ENCODE measurements at places on chromosomes 11 and 22.

DNA sequence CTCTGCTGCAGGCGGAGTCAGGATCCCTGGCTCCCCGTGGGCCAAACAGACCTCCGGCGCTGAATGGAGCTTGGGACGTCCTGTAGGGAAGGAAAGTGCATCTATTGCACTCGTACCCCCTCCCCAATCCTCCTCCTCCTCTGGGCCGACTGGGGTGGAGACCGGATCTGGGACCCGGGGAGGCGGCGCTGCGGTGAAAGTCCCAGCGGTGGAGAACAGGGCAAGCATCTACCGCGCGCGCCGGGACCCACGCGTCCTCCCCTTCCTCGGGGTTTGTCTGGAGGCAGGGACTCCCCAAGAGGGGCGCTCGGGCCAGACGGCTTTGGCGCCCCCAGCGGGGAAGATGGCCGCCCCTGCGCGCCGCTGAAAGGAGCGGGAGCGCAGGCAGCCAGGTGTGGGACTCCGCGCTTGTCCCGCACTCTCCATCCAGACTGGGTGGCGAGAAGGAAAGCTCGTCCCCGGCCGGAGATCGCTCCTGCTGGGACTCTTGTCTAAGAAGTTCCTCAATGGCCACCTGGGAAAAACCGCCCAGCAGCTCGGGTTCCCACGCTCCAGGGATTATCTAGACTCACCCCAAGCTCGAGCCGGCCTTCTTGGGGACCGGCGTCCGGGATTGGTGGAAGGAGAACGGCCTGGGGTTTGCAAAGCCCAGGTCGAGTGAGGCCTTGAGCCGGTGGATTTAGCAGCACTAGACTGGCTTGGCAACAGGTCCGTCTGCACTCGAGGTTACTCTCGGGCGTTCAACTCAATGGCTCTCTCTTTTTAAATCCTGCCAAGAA is 718 bp downstream of the FADS2 start:
- DNase-seq = no peak

DNA sequence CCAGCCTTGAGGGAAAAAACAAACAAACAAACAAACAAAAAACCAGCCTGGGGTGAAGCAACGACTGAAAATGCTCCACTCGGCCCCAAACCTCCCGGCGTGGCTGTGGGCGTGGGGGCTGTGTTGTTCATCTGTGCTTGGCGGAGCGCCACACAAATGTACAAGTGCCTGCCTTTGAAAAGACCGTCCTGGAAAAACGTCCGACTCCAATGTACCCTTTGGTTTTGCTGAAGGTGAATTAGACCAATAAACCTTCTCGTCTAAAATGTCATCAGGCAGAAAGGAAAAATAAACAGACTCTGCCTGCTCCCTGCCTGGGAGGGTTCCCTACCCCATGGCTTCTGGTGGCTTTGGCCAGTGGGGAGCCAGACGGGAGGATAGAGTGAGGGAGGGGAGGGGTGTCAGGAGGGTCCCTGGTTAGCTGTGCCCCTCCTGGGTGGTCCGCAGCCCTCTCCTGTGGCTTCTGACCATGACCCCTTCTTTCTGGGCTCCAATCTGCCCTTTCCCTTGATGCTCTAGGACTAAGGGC is 93.9 kb downstream of the TRMU start:
- DNase-seq = no peak

DNA sequence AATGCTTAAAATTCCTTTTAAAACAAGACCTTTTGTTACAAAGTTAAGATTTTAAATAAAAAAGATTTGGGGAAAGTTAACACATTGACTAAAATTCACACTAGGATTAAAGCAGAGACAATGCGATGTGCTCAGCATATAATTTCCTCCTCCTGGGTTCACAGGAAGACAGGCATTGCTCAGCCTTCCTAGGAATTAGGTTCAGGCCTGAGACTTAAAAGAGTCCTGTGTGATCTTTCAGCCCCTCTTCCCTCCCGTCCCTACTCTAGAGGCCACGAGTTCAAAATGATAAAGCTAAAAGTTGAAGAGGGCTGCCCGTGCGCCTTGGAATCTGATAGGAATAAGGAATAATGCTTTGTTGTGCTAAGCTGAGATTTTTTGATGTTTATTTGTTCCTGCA is 218.6 kb downstream of the KIRREL3 start:
- no peak for DNase-seq

- no peak for DNase-seq
Measured at GRCh38 chr22:47163856-47164513, 401.5 kb downstream of the TBC1D22A start.

GRCh38 chr11:47607380-47607779 is 13.2 kb upstream of the C1QTNF4 start:
- peak; percentile 68 for DNase-seq

GRCh38 chr22:41841085-41841712 is 8.3 kb downstream of the SREBF2 start:
- no peak for DNase-seq

- DNase-seq = no peak
Measured at GRCh38 chr22:24503843-24504338, 8.8 kb downstream of the UPB1 start.

DNA sequence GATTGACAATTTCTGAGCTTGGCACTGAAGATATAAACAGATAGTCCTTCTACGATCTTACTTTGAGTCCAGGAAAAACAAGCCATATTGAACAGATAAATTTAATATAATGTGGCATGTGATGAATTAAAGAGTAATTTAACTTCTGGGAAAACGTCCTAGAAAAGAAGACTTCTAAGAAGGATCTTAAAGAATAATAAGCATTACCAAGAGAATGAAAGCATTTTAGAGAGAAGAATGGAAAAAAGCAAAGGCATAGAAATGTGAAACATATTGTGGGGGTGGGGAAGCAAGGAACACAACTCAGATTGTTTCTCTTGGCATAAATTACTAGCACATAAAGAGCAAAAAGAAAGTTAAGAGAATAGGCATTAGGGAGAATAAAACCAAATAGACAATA is 5.4 kb downstream of the DDIAS start:
- no peak for DNase-seq

- peak; percentile 24 for DNase-seq
Measured at GRCh38 chr22:32469799-32470212, 4.8 kb upstream of the FBXO7 start.

DNA sequence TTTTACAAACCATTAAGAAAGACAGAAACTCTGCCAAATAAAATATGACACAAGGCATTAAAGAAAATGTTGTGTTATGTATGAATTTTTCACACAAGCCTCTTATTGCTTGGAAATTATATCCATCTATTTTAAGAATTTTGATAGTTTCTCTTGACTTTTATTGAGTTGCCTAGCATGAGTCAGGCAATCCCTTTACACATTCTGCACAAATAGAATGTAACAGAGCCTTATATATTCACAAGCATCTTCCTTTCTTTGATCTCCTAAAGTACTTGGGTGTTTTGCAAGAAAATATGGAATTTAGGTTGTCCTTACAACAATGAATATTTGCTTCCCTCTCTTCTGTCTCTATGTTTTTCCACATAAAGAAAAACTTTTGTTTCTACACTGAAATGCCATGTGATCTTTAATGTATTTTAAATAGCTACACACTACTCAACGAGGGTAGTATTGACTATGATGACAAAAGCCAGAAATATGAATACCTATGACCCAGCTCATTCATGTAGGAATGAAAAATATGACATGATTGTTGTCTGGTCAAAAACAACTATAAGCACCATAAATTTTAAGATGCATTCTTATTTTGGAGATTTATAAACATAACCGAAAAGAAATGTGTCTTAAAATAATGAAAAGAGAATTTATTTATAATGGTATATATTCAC is 398.8 kb downstream of the GUCY1A2 start:
- DNase-seq = peak; percentile 25

DNA sequence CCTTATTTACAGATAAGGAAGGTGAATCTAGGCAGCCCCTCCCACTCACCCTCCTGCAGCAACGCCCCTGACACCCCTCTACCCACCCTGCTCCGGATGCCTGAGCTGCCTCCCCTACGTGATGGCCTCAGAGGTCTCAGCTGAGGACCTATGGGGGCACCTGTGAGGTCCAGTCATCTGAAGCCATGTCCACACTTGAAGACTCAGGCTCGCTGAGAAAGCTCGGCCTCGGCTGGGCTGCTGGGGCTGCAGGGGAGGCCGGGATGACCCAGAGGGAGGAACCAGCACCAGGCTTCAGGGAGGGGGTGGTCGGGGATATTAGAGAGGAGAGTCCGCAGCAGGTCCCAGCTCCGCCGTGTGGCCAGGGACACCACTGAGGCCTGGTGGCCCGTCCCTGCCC is 92.8 kb downstream of the BRD1 start:
- DNase-seq = no peak

DNA sequence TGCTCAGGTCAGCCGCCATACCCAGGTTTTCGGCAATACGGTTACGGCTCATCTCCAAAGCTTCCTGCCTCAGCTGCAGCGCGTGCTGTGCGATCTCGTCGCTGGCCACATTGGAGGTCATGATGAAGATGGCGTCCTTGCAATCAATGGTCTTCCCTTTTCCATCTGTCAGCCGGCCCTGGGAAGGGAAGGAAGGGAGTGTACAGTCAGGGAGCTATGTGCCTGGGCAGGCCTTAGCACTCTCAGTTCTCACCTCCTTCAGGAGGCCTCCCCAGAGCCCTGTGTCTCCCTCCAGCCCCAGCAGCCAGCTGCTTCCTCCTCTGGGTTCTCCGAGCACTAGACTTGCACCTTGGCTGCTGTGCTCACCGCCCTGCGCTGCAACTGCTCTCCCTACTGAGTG is 51.5 kb upstream of the PHOX2A start:
- DNase-seq = no peak

DNA sequence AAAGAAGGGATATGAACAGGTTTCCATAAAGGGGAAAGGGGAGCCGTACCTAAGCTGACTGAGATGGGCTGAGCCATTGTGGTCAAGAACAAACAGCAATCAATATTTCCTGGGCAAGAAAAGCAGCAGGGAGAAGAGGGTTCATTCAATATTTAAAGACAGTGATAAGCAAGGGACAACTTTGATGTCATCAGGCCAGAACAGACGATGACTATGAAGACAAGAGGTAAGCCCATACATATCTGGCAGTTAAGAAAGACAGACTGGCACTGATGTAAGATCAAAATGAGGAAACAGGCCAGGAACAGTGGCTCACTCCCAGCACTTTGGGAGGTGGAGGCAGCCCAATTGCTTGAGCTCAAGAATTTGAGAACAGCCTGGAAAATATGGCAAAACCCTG is 2.4 kb downstream of the OR5A2 start:
- no peak for DNase-seq

- DNase-seq = no peak
Measured at GRCh38 chr11:69726019-69726418, 22.2 kb upstream of the FGF19 start.

DNA sequence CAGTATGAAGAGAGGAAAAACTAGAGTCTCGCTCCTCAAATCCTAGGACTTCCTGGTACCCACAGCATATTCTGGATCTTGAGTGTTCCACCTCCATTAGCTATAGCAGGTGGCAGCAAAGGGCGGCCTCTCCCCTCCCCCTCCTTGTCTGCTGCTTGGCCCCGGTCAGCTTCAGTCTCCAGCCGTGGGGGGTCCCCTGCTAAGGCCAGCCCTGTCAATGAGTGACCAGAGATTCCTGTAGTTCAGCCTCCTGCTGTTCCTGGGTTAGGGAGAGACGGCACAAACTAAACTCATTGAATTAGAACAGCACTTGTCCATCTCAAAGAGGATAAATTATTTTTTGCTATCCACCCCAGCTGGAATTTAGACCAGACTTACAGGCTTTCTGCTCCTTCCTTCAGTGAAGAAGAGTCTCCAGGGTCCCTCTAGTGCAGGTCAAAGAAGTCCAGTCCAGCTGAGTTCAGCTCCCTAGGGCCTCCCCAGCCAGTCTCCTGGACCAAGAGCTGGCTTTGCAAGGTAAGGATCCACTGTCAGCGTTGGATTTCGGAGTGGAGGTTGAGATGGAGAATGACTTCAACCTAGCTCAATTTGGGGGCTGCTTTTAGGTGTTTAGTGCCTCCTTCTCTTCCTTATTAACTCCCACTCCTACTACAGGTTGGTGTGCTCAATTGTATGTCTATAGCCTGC is 1.1 kb upstream of the PHLDB1 start:
- DNase-seq = no peak

- no peak for DNase-seq
Measured at GRCh38 chr11:12222055-12222792, 111.8 kb downstream of the MICAL2 start.

GRCh38 chr22:46056546-46057245 is 79.7 kb upstream of the WNT7B start:
- DNase-seq = no peak

GRCh38 chr22:37971475-37972434 is 12.6 kb downstream of the SOX10 start:
- no peak for DNase-seq

DNA sequence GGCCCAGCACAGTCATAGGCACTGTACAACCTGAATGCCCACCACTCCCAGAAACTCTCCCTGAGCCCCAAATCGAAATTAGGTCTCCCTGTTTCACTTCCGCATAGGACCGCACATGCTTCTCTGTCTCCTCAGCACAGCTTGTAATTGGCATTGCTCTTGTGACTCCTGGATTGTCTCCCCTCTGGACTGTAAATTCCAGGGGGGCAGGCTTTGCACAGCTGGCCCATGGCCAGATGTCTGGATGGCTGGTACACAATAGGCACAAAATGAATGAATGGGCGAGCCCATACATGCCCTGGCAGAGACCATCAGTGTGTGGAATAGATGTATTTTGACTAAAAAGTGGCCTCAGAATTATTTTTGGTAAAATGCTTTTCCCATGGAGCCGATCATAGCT is 63.3 kb upstream of the PHF21B start:
- no peak for DNase-seq

DNA sequence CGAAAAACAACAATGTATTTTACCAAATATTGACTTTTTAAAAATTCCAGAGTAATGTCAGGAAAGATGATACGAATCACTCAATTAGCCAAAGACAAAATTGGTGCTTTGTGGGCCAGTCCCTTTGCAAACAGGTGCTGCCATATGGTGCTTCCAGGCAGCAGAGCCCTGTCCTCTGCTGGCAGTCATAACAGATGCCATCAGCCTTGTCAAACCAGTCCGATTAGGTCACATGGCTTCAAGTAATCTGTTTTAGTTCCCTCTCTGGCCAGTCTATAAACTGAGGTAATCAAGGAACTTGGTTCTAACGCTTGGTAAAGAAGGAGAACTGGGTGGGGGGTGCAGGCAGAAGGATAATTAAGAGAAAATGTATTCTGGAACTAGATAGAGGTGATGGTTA is 49.1 kb upstream of the CAPRIN1 start:
- no peak for DNase-seq

DNA sequence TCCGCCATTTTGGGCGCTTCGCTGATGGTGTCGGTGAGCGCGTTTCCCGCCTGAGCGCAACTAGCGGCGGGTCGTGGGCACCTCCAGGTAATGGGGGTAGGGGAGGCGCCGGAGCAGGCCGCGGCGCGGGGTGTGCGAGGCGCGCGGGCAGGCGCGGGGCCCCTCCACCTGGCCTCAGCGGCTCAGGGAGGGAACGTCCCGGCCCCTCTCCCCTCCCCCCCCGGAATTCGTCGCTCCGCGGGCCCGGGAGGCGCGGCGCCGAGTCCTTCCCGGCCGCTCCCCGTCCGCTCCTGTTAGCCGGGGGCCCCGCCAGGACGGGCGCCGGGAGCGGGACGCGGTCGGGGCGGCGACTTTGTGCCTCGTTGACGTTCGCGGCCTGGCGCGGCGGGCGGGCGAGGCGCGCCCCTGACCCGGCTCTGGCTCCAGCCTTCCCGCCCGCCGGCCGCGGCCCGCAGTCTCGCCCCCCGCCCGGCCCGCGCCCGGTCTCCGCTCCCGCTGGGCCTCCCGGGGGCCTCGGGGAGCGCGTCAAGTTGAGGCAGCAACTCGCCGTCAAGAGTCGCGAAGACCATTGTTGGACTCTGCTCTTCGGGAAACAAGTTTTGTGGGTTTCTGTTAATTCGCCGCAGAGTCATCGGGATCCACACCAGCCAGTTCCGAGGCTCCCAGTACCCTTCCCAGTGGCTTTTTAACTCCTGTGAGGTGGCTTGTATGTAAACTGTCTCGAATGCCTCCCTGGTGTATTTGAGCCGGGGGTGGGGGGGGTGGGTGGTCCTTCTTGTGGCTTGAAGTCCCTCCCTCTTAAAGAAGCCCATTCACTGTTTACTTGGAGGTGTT is at the start of gene PPP6R3:
Gene PPP6R3, plus strand, starts transcription at position 12 of the 834 bp plus-strand sequence. CDS start 76,913 bp downstream, outside the sequence.
- DNase-seq = no peak

Measured in HS-5 (cell line).